Left cardiac atrium (tissue), 4 donors: ENCODE measurements at places on chromosomes 2 and 18. TPM values are rescaled to one million over a fixed set of nuclear protein-coding genes. Genes with fewer than 3 reads are reported as not detected.

Gene AMER3
- total RNA-seq = not detected

Gene TUBA4A
- total RNA-seq = 42.1 TPM

Gene FASTKD1
- 66.4 TPM for total RNA-seq

Gene MEIS1
- 32.4 TPM for total RNA-seq

Gene RAPH1
- total RNA-seq = 39.3 TPM

Gene UGT1A5
- total RNA-seq = not detected

Gene ST6GAL2
- total RNA-seq = 0.89 TPM

Gene LPIN2
- 16.4 TPM for total RNA-seq

Gene CABLES1
- total RNA-seq = 6.6 TPM

Gene RNU2-63P
- total RNA-seq = not detected
